ENCODE measurements at places on chromosomes 2 and 18.

DNA sequence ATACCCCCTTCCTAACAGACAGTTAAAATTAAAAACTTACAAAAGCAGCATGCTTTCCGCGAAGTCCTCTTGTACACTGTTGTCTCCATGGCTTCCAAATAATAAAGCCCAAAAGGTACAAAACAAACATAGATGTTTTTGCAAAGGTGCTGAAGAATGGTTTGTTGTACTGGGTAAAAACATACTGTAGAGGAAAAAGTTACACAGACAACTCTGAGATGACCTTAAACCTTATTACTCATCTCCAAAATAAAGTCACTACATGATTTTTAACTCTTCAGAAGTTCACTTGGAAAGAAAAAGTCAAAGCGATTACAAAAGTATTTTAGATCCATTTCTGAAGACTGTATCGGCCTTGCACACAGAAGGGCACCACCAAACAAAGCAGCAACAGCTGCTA lies 6.1 kb downstream of the SLC35F5 start:
- no peak for DNase-seq

GRCh38 chr2:64634345-64635267 lies 19.1 kb downstream of the SERTAD2 start:
- DNase-seq = no peak

- DNase-seq = no peak
Observed at GRCh38 chr2:197633109-197633657, 42.2 kb downstream of the RFTN2 start.

DNA sequence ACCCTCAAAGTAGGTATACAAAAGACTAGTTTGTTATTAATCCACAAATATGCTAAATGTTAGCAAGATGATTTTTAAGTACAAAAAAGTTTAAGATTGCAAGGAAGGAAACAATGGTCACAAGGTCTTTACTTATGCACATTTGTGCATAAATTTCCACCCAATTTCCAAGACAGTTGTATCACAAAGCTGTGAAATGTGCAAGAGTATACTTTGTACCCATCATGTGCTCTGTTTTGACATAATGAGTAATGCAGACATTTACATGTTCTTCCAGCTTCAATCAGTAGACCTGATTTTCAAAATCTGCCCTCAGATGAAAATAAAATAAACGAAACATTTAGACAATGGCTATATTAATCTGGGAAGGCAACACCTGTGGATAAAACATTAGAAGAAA lies 27.0 kb downstream of the SLC5A7 start:
- no peak for DNase-seq

DNA sequence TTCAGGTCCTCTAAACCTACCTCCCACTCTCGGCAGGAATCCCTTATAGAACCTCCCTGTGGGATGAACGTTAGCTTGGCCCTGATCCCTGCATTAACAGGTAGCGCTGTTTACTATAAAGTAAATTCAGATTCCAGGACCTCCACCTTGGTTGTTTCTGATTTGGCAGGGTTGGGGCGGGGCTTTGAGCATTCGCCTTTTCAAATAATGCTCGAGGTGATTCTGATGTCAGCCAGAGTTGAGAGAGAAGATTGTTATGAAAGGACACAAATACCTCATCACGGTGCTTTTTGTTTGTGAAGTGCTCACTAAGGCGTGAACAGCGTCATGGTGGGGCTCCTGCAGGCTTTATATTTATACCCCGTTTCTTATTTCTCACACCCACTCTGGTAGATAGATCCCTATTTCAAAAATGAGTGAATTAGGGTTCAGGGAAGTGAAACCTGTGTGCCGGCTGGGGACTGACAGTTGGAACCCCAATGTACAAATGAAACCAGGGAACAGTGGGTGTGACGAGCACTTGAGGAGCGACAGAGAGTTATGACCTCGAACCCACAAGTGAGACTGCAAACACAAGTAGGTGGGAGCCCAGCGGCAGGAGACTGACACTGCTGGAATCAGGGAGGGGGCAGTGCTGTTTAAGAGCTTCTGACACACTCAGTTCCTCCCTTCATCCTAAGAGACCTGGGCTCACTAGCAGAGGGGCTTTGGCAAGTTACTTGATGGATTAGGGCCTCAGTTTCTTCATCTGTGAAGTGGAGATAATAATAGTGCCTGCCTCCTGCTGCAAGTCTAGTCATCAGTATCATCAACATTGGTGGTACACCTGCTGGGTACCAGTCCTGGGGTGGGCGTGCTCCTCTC lies 14.2 kb upstream of the CXCR4 start:
- DNase-seq = no peak

DNA sequence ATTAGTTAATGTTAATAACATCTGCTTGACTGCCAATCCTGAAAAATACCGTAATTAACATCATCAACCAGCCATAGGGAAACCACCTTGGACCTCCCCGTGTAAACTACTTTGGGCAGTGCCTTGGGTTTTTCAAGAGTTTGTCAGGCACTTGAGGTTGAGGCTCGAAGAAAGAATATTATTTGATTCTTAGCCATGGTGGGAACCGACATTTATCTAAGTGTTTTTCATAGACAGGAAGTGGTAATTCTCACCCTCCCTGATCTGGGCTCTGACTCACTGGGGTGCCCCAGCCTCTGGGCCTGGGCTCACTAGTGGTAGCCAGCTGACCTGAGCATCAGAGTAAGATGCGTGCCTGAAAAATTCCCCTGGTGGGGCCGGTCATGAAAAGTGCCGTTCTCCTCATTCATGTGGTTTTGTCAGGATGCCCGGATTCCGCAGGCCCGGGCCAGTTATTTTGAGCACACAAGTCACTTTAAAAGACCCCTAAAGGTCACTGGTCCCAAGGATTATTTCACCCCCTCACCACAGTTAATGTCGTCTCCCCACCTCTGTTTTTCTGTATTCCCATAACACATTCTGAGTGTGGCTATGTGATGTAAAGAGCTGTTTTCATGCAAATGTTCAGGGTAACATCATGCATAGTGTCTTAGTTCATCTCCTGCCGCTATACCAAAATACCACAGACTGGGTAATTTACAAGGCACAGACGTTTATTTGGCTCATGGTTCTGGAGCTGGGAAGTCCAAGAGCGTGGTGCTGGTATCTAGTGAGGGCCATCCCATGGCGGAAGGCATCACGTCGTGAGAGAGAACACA lies 21.6 kb upstream of the SPATA3 start:
- DNase-seq = peak; percentile 49

DNA sequence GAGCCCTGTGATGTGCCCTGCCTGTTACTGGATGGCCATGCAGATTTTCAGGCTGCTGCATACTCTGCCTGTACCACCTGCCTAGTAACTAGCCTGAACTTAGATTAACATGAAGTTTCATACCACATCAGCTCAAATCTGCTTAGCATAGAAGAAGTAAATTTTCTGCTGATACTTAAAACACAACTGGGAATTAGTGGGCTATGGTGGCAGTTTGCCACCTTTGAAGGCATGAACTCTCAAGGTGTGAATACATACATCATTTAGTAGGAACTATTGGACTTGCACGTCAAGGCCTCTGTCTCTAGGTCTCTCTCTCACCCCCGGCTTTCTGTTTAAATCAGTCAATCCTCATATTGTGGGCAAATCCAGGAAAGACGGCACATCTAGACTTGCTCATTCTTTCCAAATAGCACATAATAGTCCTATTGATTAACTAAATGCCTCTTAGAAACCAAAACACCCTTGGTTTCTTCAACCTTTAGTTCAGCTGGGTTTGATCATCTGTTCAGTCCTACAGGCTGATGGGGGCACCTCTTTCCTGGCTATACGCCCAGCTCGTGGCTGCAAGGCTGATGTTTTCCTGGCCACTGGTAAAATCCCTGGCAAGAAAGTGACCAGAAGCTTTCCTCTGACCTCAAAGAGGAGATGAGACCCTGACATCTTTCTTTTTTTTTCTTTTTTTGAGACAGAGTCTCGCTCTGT lies 58.4 kb downstream of the ALPK2 start:
- no peak for DNase-seq

DNA sequence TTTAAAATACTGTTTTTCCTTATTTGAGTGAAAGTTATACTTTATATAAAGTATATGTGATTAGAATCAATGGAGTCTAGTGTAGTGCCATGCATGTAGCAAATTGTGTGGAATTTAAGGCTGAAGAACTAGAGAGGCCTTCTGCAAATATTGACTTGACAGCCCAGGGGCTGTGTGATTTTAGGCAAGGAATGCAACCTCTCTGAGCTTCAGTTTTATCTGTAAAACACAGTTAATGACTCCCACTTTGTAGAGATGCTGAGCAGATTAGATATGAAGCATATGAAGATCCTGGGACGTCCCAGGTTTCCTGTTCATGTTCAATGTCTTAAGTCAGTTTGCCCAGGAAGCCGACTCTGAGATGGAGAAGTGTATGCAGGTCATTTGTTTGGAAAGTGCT lies 83.4 kb upstream of the LTBP1 start:
- DNase-seq = no peak

DNA sequence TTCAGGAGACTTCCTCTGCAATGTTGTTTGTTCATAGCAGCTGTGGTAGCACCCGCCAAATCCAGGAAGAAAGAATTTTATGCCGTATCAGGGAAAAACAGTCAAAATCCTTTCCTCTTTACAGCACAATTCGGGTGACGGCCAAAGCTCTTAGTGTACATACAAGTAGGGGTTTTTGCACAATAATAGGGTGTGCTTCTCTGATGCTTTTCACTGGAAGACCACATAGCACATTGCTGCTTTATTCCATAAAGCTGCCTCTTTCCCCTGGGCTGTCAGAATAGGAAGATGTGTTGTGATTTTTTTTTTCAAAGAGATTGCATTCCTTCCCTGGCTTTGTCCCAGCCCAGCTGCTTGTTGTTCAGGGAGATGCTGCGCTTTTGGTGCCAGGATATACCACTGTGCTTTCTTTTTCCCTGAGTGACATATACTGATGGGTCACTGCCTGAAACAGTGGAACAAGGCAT lies 27.2 kb upstream of the LANCL1 start:
- no peak for DNase-seq

- peak; percentile 16 for DNase-seq
Observed at GRCh38 chr2:15939854-15940660, at the start of gene MYCN. Gene MYCN, plus strand, starts transcription at chr2:15940550. Its CDS starts 1,515 bp downstream, at chr2:15942065.

DNA sequence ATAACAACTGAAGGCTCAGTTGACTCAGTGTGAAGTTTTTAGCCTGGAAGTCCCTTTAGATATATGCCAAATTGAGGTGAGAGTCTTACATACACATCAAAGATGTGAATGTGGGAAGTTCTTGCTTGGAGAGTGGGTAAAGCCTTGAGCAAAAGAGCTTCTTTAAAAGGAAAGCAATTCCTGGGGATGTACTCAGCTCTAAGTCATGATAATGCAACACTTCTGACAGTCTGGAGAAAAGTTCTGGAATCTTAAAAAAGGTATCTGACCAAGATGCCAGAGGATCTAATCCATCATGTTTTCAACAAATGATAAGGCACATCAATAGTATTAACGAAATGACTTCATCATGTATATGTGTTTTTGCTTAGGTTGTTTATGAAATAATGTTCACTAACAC lies 351.2 kb downstream of the CDH19 start:
- DNase-seq = no peak

DNA sequence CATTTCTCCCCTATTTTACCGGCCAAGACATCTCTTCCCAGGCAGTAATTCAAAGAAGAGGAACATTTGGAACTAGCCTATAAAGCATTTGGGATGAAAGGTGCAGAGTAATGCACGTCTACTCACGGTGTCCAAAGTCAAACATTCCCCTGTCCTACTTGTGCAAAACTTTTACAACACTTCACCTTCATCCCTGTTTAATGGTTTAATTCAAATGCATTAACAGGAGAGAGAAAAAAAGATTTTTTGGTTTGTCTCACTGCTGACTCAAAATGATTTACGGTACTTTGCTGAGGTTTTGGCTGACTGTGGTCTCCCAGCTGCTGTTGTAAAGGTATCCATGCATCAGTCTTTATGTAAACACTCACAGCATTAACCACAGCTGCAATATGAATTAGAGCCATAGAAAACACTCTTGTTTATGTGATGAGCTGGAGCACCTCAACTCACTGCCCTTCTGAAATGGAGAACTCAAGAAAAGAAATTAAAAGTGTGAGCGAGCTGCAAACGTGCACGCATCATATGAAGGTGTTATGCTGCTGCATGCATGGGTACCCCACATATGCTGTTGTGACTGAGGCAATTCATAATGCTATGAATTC lies 220.5 kb downstream of the PIEZO2 start:
- no peak for DNase-seq

DNA sequence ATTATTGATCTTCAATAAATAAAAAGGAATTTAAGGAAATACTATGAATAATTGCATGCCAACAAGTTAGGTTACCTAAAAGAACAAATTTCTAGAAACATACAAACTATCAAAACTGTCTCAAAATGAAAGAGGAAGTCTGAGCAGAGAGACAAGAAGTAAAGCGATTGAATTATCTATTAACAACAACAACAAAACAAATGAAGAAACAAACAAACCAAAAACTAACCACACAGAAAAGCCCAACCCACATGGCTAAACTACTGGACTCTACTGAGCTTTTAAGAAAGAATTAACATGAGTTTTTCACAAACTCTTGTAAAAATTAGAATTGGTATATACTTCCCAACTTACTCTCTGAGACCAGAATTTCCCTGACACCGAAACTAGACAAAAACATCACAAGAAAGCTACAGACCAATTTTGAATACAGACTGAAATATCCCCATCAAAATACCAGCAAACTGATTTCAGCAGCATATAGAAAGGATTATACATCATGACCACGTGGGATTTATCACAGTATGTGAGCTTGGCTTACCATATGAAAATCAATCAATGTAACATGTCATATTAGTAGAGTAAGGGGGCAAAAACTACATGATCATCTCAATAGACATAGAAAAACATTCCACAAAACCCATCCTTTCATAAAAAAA lies 16.6 kb upstream of the GALNT1 start:
- DNase-seq = no peak

DNA sequence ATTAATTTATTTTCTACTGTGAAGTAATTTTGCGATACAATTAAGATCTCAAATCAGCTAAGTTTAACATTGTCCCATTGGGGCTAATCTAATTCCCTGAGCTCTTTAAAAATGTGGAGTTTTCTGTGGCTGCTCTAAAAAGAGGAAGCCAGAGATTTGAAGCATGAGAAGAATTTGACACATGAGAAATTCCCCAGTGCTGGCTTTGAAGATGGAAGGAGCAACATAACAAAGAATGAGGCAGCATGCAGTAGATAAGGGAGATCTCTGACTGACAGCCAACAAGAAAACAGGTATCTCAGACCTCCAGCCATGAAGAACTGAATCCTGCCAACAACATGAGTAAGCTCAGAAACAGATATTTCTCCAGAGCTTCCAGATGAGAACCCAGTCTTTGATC lies 308.4 kb downstream of the ZNF804A start:
- no peak for DNase-seq
